Cerebellum (tissue), 4 donors: ENCODE measurements at places on chromosomes 5 and 9. TPM values are rescaled to one million over a fixed set of nuclear protein-coding genes. Genes with fewer than 3 reads are reported as not detected.

DNA sequence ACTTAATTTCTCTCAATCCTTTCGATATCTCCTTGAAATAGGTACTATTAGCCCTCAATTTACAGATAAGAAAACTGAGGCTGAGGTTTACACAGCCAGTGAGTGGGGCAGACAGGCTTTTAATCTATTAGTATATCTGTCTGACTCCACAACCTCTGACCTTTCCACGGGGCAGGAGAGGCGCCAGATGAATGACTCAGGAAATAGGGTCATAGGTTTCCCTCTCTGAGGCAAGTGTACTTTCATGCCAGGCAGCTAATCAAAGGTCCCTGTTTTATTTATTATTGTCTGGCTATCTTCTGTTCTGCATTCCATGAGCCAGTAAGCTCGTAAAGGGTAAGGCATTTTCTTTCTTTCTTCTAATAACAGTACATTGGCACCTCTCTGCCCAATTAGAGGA, 79.6 kb upstream of the KLF4 start:
- no peak for DNase-seq

NPDC1 gene
- total RNA-seq = 24.0 TPM

DNA sequence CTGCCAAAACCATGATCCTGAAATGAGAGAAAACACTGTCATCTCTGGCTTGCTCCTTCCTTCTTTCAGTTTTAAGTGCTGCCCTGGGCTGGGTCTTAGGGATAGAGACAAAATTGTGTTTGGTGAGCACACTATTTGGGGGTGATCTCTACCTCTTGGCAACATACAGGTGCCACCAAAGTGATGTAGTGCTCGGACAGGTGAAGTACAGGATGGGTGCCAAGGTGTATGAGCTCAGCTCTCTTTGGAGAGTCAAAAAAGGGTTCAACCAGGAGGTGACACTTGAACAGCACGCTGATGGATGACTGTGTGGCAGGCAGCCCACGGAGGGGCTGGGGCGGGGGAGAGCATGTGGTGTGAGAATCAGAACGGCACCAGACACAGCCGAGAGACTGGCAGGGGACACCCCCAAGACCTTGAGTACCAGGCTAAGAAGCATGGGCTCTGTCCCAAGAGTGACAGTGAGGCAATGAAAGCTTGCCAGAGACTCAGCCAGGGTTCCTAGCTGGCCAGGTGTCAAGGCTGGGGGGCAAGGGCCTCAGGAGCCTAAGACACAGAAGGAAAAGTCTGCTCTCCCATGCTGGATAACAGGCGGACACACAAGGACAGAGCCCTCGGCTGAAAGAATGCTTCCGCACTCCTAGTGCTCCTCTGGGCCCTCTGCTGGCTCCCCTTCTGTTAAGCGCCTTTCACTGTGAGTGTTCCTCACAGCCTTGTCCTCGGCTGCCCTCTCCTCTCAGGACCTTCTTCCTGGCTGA, 2.5 kb downstream of the NHP2 start:
- DNase-seq = no peak

ROR2 gene
- 7.1 TPM for total RNA-seq

FBXW11 gene
- 91.2 TPM for total RNA-seq
